ENCODE measurements at places on chromosomes 1 and 21.

GRCh38 chr1:196723325-196724185 is 51.1 kb upstream of the CFHR3 start:
- DNase-seq: no peak

GRCh38 chr1:80248886-80249285 is 1242.4 kb upstream of the ADGRL4 start:
- DNase-seq: no peak

- DNase-seq: no peak
These were observed 1.3 kb downstream of the NOS1AP start for GRCh38 chr1:162070825-162071224.

- DNase-seq: no peak
These were observed 249.3 kb downstream of the TNR start for GRCh38 chr1:175494011-175494554.

DNA sequence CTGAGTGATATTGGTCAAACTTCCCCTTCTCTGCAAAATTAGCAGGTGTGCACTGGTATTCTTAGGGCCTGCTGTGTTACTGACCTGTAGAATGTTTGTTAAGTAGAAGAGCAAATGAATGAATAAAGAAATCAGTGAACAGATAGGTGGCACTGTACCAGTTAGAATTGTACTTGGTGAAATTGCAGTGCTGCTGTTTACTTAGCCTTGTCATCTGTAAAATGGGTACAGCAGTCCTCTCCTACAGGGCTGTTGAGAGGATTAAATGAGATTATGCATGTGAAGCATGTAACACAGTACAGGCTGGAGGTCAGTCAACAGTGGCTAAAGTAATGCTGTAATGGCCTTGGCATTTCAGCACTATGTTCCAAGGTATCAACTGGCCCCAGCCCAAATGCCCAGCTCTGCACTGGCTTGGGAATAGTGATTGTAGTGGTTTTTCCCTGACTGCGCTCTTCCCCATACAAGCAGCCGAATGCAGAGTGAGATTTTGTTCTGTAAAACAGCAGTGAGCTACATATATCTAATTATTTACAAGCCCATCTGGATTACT is 10.5 kb downstream of the VANGL1 start:
- DNase-seq: no peak

GRCh38 chr21:35441868-35442582 is 392.9 kb upstream of the RUNX1 start:
- no peak for DNase-seq

DNA sequence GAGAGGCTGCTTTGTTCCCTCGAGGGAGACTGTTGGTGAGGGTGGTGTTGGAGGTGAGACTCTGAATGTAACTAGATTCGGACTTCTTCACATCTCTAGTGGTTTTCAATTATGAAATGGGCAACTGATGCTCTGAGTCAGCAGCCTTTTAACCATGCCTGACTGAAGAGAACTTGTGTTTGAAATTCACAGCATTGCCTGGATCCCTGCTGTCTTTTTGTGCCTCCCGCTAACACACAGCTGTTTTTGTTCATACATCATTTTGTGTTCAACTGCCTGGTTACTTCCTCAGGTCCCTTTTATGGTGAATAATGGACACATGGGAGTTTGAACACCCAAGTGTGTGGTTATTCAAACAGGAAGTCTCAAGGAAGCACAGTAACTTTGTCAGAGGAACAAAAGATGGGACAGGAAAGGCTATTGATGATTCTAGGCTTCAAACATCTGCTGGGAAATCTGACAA is 16.8 kb downstream of the LAMC1 start:
- DNase-seq: no peak

Measured in stimulated activated CD4-positive, alpha-beta T cell treated with anti-CD3 and anti-CD28 coated beads, TNF-alpha, amount 100 ng/mL, for 4 hours (primary cell).